Fibroblast of pulmonary artery (primary cell): ENCODE measurements at places on chromosomes 5 and 9.

DNA sequence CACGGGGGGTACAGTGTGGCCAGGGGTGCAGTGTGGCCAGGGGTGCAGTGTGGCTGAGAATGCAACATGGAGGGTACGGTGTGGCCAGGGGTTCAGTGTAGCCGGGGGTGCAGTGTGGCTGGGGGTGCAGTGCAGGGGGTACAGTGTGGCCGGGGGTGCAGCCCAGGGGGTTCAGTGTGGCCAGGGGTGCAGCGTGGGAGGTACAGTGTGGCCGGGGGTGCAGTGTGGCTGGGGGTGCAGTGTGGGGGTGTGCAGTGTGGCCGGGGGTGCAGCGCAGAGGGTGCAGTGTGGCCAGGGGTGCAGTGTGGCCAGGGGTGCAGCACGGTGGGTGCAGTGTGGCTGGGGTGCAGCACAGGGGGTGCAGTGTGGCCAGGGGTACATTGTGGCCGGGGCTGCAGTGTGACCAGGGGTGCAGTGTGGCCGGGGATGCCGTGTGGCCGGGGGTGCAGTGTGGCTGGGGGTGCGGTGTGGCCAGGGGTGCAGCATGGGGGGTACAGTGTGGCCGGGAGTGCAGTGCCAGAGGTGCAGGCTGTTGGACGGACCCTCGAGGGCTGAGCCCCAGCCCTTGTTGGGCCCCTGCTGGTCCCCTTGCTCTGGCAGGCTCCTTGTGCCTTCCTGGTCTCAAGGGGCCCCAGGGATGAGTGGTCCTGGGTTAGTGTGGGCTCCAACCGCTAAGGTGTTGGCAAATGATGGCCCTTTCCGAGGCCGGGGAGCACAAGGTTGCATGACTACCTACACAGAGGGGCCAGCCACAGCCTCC lies 17.9 kb downstream of the TPPP start:
- no peak for DNase-seq

- peak; percentile 76 for DNase-seq
These were observed 43.5 kb upstream of the DNAH5 start for GRCh38 chr5:13987843-13988464.

DNA sequence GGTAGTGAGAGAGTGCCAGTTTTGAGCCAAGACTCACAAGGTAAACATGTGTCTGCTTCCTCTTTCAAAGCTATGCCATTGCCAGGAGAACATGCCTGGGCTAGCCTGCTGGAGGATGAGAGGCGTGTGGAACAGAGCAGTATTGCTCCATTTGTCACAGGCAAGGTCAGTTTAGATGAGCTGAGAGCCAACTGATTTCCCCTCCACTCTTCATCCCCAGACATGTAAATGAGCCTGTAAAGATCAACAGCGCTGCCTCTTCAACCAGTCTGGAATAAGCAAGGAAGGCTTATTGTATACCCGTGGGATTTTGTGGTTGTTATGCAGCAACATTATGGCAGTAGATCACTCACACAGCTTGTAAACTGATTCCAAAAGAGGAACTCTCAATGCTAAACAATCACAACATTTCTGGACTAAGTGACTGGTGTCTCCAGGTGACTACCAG lies 8.2 kb upstream of the GDNF start:
- DNase-seq = peak; percentile 57

DNA sequence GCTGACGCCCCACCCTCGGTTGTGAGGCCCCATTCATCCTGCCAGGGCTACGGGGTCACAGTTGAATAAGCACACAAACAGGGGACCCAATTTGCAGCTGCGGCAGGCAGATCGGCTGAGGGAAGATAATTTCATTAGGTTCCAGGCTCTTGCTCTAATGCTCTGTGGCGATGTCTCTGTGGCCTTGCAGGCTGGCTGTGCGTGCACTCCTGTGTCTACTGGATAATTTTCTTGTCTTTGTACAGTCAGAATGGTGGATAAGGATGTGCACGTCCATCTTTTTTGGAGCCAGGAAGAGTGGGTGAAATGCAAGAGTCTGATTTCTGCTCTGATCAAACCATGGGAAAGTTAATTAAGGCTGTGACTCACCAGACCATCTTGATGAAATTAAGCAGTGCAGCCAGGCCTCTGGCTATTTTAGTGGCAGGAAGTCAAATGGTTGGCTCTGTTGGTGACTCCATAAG lies 39.2 kb downstream of the NSG2 start:
- DNase-seq = no peak

GRCh38 chr9:82546136-82546535 lies 516.8 kb downstream of the RASEF start:
- no peak for DNase-seq

GRCh38 chr5:76081811-76082771 lies 1.1 kb upstream of the SV2C start:
- no peak for DNase-seq

DNA sequence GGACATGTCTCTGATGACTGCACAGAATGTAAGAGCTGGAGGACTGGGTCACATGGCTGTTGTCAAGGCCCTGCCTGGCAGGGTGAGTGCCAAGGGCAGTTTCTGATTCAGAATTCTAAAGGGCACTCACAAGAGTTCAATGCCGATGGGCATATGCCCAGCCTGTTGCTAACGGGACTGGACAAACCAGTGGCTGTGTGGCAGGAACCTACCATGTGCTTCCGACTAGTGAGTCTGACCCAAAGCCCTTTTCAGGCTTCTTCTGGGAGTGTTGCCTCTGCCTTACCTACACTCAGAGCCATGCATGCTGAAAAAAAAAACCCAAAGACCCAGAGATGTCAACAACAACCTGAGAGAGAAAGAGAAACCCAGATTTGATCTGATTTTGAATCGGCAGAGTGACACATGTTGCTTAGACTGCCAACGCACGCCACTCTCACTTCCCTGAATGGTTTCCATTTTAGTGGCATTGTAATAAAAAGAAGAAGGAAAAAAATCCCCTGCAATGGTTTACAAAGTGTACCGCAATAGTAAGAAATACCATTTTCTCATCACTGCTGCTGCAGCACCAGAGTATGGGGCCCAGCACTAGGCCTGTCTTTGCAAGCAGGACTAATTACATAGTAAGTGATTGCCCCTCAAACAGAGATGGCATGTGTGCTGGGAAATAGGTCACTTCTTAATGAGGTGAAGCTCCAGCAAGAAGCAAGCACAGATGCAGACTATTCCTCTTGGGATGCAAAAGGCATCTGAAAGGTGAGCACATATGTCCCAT lies 194.3 kb downstream of the PALM2AKAP2 start:
- no peak for DNase-seq

GRCh38 chr9:87189006-87189405 lies 241.7 kb upstream of the GAS1 start:
- no peak for DNase-seq

DNA sequence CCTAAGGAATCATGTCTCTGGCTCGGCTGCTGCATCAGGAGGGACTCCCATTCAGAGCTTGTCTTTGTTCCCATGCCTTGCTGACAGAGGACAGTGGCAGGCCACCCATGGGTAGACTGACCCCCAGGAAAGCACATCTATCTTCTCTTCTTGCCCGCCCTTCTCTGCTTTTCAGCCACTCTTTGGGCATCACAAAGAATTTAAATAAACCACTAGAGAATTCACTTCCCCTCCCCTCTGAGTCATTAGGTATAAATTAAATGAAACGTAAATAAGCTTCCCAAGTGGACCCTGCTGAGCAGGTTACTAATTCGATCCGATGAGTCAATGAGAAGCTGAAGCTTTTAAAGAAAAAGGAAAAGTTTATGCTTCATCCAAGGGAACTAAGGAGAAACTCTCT lies 97.0 kb downstream of the DRD1 start:
- no peak for DNase-seq

DNA sequence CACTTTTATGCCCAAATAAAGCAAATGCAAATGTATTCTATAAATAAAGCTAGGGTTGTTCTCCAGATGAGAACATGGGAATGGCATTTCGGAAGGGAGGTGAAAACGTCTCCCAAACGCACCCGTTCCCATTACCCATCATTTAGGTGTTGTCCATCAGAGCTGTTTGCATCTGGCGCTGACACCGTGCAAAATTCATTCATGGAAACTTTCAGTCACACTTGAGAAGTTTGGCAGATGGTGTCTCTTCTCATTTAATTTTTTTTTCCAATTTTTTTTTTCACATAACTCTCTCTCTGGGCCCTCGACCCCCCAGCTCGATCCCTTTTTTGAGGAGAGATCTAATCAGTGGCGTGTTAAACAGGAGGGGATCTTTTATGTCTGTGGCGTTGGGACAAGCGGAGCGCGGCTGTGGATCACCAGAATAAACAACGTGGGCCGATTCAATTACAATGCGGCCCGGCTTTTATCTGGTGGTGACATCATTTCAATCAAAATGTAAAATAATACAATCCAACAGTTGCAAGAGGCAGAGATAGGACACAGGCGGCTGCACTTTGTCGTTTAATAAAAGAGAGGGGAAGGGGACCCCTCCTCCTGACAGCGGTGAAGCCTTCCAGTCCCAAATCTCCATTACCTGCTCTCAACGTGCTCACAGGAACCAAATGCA lies 246.1 kb upstream of the IRX4 start:
- no peak for DNase-seq

- DNase-seq = no peak
These were observed 1.9 kb upstream of the SMC2 start for GRCh38 chr9:104092192-104092591.

GRCh38 chr5:57601996-57602395 lies 119.4 kb upstream of the ACTBL2 start:
- no peak for DNase-seq

DNA sequence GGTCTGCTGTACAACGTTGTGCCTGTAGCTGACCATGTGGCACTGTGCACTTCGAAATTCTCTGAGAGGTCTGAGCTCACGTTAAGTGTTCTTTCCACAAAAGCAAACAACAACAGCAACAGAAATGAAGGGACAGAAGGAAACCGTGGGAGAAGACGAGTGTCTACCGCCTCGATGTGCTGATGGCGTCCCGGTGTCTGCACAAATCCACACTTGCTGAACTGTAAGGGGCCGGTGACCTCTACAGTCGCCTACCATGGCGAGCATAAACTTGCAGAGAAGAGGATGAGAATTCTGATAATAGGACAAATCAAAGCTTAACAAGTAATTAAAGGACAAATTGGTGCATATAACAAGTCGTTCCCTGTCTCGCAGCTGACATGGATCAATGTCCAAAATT lies 114.0 kb downstream of the ADAMTS2 start:
- DNase-seq = no peak

GRCh38 chr5:145938776-145939539 lies 2.6 kb downstream of the SH3RF2 start:
- no peak for DNase-seq

- no peak for DNase-seq
These were observed 103.2 kb upstream of the SPATA31D4 start for GRCh38 chr9:81824802-81825730.

DNA sequence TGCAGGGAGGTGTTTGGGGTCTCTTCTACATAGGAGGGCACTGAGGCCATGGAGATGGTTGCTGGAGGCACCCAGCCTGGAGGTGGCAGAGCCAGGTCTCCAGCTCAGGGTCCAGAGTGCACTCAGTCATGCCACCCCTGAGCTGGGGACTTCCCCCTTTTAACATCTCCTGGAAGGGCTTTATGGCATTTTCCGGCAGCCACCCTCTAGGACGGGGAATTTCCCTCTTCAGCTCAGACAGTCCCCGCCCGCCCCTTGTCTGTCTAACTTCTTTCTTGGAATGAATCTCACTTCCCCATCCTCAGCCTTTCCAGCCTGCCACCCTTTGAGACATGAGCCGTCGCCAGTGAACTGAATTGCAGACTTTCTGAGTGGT lies 49.9 kb downstream of the COL15A1 start:
- no peak for DNase-seq

- DNase-seq = no peak
These were observed 212.2 kb downstream of the PDZD2 start for GRCh38 chr5:31850981-31851689.

DNA sequence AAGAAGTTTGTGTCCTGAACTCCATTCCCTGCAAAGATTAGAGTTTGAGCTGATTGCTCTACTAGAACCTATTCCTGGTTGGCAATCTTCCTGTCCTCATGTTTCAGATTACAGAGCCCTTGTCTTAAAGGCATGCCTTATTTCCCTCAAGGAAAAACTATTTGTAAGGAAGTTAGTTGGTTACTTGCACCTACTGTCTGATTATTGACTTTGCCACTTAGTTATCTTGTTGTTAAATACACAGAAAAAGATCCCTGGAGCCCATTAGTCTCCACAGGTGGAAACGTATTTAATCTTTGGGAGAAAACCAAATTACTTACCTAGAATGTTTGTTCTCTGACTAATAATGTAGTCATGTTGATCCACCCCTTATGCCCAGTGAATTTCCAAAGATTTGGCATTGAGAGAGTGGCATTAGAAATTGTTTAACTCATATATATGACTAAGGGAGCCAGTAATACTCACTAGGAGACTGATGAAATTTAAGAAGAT lies 132.3 kb upstream of the ELL2 start:
- DNase-seq = no peak

DNA sequence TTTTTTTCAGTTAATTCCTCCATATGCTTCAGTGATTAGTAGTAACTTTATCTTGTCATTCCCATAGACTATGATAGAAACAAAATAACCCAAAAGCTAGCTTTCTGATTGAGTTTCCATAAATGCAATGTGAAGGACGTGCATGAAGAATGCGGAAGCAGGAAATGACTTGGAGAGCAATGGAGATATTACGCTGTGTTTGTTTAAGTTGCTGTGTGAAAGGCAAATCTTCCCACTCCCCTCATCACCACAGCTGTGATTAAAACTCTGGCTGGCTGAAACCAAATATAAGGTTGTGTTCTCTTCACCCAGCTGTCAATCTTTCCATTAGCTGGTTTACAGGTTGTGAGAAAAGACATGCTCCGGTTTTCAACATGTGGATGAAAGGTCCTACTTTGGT lies 83.9 kb downstream of the NR2F1-AS1 start:
- DNase-seq = peak; percentile 86

DNA sequence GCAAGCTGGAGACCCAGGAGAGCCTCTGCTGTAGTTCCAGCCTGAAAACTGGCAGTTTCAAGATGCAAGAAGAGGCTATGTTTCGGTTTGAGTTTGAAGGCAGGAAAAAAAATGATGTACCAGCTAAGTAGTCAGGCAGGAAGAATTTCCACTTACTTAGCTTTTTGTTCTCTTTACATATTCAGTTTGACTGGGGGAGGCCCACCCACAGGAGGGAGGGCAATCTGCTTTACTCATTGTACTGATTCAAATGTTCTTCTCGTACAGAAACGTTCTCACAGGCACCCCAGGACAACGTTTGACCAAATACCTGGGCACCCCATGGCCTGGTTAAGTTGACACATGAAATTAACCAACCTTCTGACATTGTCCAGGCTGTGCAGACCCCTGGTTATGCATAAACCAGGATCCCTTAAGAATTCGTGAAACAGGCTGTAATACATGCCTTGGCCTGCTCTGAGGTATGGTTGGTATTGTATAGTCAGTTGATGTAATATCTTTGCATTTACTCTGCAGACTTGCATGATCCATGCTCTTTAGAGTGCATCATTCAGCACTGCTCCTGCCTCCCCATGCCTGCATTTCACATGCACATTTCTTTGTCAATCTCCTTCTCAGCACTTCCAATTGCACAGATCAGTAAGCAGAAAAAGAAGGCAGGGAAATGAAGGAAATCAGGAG lies 687.1 kb downstream of the TAF11L14 start:
- no peak for DNase-seq

GRCh38 chr5:156186760-156187159 lies 140.2 kb upstream of the SGCD start:
- DNase-seq = no peak
